Naive thymus-derived CD8-positive, alpha-beta T cell (primary cell): ENCODE measurements at places on chromosomes 11 and 22.

GRCh38 chr11:122814401-122814800 is 23.9 kb upstream of the CRTAM start:
- DNase-seq: no peak

DNA sequence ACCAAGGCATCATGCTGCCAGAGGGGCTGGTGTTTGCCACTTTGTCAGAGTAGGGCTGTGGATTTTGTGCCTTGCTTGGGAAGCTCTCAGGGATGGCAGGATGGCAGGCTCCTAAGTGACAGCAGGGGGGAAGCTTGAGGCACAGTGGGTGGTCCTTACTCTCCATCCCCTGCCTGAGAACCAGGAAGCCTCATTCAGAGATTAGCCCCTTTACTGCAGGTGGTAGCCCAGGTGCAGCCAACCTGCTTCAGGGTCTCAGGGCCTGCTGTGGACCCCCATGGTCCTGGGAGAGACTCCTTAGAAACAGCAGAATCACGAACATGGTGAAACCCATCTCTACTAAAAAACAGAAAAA is 8.9 kb upstream of the ST3GAL4 start:
- DNase-seq: no peak

- no peak for DNase-seq
Observed at GRCh38 chr11:121344824-121345223, 52.3 kb downstream of the SC5D start.

DNA sequence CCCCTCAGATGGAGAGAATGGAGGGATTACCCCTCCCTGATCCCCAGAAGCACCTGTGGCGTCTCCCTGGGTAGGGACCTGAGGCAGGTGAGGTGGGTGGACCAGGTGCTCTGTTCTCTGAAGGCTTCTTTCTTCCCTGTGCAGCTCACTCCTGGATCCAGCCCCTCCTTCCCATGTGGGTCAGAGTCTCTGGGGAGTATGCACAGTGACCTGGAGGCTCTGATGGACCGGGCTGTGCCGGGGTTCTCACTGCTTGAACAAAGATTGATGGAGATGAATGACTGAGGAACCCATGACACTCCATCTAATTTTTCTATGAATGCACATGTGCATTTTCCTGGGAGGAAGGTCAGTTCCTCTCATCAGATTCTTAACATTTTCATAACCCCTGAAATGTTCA is 78.6 kb upstream of the SHANK2 start:
- DNase-seq: no peak

DNA sequence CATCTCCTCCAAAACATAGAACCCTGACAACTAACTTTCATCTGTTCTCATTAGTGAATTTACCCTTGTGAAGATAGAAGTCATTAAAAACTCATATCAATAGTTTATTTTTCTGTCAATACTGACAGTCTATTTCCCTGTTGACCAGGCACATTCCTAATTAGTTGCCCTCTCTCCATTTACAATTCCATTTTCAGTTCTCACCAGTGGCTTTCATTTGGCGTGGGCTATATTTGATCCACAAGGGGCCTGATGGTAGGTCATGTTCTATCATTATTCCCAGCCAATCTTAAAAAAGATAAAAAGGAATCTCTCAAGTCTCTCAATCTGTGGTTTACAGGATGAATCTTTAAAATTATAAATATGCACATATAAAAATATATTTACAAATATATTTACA is 3.9 kb upstream of the AKIP1 start:
- no peak for DNase-seq

DNA sequence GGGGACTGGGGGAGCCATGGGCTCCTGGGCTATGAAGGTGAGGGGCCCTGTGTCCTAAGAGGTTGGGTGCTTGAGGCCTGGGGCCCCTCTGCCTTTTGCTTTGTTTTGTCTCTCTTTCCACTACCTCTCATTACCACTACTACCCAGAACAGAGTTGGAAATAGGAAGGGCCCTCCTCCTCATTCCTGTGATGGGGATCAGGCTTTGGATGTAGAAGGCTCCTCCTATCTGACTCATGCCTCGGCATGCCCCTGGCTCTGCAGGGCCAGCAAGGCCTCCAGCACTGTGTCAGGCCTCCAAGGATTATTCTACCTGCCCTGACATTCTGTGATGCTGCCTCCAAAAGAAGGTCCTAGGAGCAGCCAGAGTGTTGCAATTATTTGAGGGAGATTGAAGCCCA is 766 bp downstream of the IZUMO1R start:
- no peak for DNase-seq
